M059J (cell line): ENCODE measurements at places on chromosomes 16 and 17.
A peak's percentile ranks its signal among the peaks of the same experiment; 100 is the strongest.

- DNase-seq = peak; percentile 22
Observed at GRCh38 chr17:49612726-49613125, 37.1 kb downstream of the NXPH3 start.

DNA sequence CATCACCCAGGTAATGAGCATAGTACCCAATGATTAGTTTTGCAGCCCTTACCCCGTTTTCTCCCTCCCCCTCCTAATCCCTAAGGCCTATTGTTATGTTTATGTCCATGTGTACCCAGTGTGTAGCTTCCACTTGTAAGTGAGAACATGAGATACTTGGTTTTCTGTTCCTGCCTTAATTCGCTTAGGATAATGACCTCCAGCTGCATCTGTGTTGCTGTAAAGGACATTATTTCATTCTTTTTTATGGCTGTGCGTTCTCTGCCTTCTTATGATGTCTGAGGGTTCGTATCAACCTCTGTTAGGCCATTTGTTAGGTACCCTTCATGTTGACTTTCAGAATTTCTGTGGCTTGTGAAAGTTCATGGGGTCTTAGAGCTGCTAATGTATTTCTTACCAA, 31.0 kb downstream of the CTCF start:
- DNase-seq = no peak

- peak; percentile 96 for DNase-seq
Observed at GRCh38 chr16:27286451-27286850, 17.9 kb upstream of the NSMCE1 start.

- DNase-seq = no peak
Observed at GRCh38 chr16:51129105-51129504, 22.0 kb downstream of the SALL1 start.

GRCh38 chr17:63262751-63263476, 183.2 kb downstream of the CYB561 start:
- no peak for DNase-seq

DNA sequence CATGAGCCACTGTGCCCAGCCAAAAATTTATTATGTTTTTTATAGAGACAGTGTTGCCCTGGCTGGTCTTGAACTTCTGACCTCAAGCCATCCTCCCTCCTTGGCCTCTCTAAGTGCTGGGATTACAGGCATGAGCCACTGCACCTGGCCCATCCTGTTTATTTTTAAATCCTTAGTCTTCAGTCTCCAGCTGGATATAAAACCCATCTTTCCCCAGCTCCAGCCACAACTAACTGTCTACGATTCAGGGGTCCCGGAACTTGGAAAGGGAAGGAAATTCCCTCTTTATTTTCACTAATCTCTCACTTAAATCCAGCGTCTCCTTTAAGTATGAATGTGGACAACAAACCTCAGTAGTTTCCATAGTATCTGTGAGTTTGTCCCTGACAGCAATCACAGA, 62.2 kb downstream of the IQCK start:
- DNase-seq = no peak

DNA sequence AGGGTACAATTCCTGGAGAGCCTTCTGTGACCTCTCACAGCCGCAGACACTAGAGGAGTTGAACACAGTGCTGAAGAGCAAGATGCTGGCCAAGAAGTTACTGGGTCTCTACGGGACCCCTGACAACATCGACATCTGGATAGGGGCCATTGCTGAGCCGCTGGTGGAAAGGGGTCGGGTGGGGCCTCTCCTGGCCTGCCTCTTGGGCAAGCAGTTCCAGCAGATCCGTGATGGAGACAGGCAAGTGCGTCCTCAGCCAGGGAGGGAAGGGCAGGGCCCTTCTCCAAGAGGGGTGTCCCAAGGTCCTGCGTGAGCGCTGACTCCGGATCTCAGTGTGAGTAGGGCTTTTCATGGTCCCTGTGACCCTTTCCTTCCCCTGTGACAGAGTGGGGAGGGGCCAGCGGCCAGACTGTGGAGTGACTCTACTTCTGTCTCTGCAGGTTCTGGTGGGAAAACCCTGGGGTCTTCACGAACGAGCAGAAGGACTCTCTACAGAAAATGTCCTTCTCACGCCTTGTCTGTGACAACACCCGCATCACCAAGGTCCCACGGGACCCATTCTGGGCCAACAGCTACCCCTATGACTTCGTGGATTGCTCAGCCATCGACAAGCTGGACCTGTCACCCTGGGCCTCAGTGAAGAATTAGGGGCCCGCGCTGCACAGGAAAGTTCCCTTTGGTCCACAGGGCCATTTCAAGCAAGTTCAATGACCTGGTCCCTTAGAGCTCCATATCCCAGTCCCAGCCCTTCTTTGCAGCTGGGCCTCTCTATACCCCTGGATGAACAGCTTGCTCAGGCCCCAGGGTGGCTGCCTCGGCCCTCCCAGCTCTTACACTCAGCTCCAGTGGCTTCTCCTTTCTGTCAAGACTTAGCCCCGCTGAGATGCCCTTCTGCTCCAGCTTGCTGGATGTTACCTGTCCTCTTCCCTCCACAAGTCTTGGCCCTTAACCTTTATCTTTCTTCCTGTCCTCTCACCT, 13.1 kb downstream of the MPO start:
- no peak for DNase-seq

DNA sequence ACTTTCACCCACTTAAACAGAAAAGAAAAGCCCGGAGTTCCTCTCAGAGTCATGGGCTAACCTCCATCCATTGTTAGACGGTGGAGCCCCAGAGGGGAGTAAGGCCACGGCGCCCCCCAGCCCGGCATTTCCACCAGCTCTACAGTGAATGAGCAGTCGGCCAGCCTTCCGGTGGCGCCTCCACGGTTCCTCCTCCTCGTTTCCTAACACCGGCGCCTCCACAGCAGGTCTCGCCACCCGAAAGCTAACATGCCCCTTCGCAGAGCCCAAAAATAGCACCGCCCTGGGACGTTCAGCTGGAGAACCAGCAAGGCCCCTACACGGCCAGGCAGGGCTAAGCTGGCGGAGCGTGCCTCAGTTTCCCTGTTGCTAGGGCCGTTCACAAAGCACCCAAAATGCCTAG, 858 bp downstream of the MMD start:
- peak; percentile 34 for DNase-seq

- peak; percentile 32 for DNase-seq
Observed at GRCh38 chr17:38341035-38341721, 2.6 kb downstream of the GPR179 start.

GRCh38 chr16:88948781-88949490, 28.1 kb downstream of the CBFA2T3 start:
- no peak for DNase-seq

- no peak for DNase-seq
Observed at GRCh38 chr17:3966720-3967363, 2.6 kb upstream of the ATP2A3 start.

DNA sequence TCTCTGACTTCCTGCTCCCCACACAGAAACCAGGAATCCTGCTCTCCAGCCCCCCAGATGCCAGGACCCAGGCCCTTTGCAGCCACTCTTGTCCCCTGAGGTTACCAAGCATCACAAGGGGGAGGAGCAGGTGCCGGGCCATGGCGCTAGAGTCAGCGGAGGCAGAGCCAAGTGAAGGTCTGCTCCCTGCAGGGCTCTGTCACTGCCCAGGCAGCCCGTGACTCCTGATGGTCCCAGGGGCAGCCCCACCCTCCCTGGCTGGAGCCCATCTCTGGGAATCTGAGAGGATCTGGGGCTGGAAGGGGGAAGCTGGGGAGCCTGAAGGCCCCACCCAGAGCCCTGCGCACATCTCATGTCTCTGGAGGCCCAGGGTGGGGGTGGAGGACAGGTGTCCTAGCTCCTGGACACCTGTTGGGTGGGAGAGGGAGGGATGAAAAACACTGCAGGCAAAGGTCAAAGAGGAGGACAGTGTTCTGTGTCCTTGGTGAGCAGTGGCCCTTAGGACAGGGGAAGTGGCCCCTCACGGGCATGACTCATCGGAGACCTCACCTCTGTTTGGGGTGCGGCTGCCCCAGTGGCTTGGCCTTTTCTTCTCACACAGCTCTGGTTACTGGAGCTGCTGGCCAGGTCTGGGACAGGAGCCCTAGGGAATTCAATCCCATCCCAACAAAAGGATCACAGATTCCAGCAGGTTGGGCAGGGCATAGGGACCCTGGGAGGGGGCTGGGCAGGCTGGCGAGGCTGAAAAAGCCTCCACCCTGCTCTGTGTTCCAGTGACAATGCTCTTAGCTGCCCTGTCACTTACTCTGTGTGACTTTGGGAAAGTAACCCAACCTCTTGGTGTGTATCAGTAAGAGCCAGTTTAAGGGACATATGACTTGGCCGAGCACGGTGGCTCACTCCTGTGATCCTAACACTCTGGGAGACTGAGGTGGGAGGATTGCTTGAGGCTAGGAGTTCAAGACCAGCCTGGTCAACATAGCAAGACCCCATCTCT, at the start of gene PRSS36:
Gene PRSS36, minus strand, starts transcription at position 173 of the 997 bp plus-strand sequence. Its CDS starts 31 bp downstream, at position 142.
- no peak for DNase-seq

GRCh38 chr17:4365628-4366326, 698 bp downstream of the UBE2G1 start:
- DNase-seq = peak; percentile 32

DNA sequence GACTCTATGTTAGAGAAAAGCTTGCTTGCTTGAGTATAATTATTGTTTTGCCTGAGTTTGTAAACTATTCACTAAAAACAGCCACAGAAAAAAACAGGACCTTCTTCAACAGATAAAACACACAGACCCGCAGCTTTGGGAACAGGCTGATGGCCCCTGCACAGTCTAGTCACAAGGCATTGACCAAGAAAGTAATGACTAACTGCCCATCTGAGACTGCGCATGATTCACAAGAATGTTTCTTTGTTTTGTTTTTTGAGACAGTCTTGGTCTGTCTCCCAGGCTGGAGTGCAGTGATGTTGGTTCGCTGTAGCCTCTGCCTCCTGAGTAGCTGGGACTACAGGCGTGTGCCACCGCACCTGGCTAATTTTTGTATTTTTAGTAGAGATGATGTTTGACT, 2.8 kb upstream of the ZKSCAN2 start:
- no peak for DNase-seq

DNA sequence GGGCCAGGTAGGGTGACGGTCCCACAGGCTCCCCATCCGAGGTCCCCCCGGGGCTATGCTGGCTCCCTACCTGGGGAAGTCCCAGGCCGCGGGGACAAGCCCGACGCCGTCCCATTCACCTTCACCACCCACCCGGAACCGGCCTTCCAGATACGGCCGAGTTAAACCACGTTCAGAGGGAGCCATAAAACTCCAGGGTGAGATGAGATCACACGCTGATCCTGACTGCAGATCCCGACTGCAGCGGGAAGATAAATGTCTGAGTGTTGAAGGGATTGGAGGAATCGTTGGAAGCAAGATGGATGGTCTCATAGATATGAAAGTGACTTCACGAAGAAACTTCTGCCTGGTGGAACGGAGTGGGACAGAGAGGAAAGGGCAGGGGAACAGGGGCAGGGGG, 13.6 kb upstream of the C1QTNF8 start:
- DNase-seq = no peak

DNA sequence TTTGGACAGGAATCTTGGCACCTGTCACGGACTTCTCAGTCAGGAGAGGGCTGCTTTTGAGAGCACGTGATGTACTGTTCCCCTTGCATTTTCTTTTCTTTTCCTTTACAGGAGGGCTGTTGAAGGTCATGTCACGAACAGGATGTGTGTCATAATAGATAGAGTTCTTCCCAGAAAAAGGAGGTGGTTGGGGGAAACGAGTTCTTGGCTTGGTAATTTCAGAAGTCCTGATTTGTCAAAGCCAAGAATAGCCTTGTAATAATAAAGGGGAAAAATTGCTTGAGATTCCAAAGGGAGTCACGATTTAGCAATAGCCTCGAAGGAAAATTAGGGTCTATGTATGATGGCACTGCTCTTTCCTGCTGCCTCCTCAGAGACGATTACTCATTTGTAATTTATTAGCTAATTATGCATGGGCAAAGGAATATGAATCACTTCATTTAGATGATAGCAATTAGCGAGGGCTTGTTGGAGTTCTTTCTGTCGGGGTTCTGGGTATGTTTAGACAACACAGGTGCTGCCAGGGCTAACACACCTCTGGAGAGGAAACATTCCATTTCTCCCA, 277.7 kb upstream of the N4BP1 start:
- peak; percentile 68 for DNase-seq

- no peak for DNase-seq
Observed at GRCh38 chr17:63792055-63792729, 18.2 kb downstream of the DDX42 start.

- no peak for DNase-seq
Observed at GRCh38 chr17:40506786-40507185, 5.4 kb upstream of the TNS4 start.

GRCh38 chr16:88792078-88792550, 7.1 kb upstream of the PIEZO1 start:
- no peak for DNase-seq

DNA sequence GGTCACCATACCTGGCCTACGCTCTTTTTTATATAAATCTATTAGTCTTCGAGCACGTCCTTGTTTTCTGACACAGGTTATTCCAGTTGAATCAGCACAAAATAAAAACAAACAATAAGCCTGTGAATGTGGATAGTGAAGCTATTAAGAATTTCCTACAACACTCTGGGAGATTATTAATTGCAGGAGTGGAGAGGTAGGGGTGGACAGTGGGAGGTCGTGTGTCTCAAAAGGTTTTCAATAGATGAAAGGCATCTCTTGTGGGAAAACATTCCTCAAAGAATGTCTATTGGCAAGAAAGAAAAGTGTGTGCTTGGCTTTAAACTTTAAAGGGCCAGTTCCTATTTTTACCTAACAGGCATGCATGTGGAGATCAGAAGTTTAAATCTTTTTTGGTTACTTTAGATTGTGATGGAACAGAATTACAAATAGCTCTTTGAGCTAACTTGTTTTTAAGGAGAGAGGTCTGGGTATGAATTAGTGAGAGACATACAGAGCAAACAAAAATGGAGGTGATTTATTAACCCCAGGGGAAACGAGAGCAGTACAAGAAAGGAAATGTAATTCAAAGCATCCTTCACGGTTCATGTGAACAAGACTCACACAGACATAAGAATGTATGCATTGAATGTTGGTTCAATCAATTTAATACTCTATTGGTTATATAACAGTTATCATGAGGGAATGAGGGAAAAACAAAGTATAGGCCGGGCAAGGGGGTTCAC, 9.0 kb downstream of the SMYD4 start:
- no peak for DNase-seq
